ENCODE measurements at places on chromosomes 12 and 14.

DNA sequence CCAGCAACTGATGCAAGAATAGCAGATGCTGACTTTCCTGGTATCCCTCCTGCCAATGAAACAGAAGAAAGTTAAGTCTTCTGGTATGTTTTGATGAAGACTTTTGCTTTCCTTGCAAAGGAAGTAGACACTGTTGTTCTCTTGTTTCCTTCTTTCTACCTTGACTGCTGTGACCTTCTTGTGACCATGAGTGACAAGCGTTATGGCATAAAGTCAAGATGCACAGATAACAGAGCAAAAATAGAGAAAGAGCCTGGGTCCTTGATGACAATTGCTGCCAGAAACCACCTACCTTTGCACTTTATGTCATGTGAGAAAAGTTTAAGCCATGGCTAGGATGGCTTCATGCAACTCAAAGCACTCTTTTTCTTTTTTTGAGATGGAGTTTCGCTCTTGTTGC, 49.2 kb upstream of the LTA4H start:
- no peak for DNase-seq

GRCh38 chr12:1972856-1973317, 31.4 kb downstream of the DCP1B start:
- DNase-seq = no peak

- no peak for DNase-seq
Measured at GRCh38 chr12:106020736-106021135, 118.0 kb downstream of the NUAK1 start.

DNA sequence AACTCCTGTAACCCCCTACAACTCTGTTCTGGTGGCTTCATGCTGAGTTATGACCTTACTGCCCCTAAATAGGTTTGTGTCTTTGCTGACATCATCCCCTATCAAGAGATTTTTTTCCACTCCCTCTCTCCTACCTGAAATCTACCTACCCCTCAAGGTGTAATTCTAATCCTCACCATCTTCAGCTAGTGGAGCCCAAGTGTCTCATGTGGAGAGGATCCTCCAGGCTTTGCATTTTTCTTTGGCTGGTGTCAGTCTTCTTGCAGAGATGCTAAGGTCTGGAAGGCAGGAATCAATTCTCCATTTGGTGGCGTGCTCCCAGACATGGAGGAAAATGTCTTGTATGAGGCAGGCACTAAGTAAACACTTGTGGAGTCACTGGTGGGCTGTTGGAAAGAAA, 74.8 kb upstream of the PRMT8 start:
- no peak for DNase-seq

- DNase-seq = no peak
Measured at GRCh38 chr12:93937812-93938211, 210.6 kb upstream of the PLXNC1 start.

DNA sequence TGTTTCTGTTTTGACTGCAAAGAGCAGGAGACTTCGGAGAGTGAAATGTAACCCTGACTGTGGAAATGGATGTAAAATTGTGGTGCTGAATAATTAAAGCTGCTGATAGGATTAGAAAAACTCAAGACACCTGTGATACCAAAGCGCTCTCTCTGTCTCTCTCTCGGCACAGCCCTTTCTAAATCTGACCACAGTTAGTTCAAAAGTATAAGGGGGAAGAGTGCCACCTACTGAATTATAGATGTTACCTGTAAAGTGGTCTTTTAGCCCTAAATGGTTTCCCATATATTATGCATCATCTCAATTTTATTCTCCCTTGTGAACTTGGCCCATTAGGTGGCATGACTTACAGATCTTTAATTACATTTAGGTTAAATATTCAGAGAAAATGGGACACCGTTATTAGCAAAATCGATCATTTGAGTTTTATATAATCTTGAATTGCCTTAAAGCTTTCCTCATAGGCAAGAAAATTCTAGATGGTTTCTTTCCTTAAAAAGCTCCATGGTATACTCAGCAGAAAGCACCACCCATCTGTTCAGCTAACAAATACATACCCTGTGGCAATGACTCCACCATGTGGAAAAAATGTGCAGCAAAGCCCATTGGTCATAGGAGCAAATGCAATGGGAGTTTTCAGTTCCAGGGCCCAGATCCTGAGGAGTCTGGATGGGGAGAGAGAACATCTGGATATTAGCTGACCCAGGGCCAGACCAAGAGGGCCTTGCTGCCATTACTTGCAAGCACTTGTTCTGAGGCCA, 18.1 kb downstream of the RFC5 start:
- no peak for DNase-seq

DNA sequence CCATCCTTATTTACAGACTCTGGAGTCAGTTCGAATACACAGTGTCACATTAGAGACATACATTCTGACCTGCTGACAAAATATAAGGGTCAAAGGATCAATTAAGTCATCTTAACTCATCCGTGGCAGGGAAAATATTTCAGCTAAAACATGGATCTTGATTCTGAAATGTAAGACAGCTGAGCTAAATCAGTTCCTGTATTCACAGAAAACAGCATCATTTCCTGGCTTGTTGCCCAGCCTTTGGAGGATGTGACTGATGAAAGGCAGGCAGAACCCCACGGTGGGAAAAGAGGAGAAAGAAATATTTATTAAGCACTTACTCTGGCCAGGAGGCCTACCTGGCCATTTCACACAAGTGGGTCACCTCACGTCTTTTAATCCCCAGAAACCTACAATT, 101.9 kb downstream of the GAS2L3 start:
- peak; percentile 15 for DNase-seq

GRCh38 chr12:56631790-56632700, 1.9 kb upstream of the BAZ2A start:
- DNase-seq = no peak

Data from NCI-H2081 treated with DMSO at 0.1 percent for 48 hours (cell line).